ENCODE measurements at places on chromosomes 5 and 9.

DNA sequence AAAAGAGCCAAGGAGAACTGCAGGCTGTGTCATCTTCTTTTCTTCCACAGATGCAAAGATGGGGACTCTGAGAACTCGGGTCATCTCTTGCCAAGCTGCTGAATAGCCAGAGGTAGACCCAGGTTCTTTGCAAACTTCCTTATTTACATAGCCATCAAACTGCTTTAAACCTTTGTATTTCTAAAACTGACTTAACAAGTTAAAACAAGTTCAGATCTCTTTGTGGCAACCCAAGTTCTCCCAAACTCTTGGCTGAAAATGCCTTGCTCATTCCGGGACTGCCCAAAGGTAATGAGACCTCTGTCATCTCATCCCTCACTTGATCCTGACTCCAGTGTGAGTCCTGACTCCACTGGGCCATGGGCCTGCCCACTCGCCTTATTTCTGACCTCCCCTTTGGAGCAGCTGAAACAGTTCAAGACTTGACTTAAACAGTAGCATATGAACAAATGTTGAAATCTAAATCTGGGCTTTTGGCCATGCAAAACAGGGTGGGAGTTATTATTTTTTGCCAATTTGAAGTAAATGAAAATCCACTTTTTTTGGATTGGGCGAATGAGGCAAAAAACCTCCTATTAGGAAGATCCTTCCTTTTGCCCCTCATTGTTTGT lies 50.6 kb downstream of the FBXL7 start:
- DNase-seq = no peak

- DNase-seq = no peak
Measured at GRCh38 chr5:26681861-26682260, 356.5 kb downstream of the CDH9 start.

- no peak for DNase-seq
Measured at GRCh38 chr9:117826837-117827236, 122.6 kb downstream of the TLR4 start.

GRCh38 chr9:114813717-114814418 lies 8.0 kb upstream of the TNFSF15 start:
- no peak for DNase-seq

- DNase-seq = peak; percentile 29
Measured at GRCh38 chr5:140734354-140734753, 34.1 kb downstream of the ZMAT2 start.

DNA sequence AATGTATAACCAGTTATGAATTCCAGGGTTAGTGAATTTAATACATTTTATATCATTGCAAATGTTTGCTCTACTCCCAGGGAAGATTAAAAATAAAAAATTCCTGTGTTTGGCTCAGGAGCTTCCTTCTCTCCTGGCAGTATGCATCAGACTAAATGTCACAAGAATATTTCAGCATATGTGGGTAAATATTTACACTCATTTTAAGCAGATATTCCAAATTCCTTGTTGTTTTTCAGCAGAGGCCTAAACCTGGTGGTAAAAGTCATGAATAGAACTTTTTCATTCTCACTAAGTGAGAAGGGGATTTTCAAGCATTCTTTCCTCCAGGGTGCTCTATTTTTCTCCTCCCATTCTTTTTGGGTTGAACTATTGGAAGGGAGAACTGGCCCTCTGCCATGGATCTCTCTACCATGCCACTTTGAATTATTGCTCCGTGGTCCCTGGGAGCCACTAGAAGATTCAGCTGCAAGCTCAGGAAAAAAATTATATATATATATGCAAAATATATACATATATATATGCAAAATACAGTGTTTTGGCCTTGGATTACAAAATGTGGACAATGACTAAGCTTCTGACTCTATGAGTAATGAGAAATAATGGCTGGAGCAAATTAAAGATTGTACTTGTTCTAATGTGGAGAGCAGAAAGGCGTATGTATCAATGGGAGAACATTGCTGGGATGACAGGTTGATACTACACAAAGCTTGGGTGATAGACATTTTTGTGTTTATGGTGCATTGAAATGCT lies 180.6 kb upstream of the PAPPA start:
- DNase-seq = no peak

GRCh38 chr5:149790276-149790675 lies 60.2 kb downstream of the PPARGC1B start:
- DNase-seq = no peak

DNA sequence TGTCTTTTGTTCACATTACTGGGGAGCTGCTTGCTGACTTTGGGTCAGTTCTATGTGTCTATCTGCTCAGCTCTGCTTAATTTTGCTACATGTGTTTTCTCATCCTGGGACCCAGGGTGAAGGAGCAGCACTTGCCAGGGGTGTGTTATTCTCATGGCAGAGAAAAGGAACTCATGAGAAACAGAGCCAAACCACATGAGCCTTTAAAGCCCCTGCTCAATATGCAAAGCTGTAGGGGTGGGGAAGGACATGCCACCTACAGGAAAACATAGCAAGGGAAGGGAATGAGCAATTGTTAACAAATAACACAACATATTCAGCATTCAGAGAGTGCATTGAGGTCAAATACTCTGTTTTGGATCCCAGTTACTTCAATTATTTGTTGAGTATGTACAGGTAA lies 290.9 kb downstream of the CDK5RAP2 start:
- DNase-seq = no peak

DNA sequence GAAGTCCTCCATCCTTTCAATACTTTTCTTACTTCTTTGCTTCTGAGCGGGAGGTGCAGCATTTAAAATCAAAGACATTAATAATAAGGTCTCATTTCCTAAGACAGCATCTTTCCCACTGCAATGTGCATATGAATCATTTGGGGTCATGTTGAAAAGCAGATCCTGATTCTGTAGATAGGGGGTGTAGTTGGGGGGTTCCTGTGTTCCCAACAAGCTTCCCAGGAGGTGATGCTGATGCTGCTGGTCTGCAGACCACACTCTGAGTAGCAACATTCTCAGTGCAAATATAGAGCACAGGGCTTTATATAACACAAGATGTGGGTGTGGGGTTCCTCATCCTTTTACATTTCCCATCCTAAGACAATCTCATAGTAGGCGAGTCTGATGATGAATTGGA lies 126.5 kb upstream of the PALM2AKAP2 start:
- no peak for DNase-seq

GRCh38 chr9:764105-764524 lies 77.4 kb upstream of the DMRT1 start:
- peak; percentile 49 for DNase-seq

Data from hepatic stellate cell (primary cell).